ENCODE measurements at places on chromosomes 4 and X.

DNA sequence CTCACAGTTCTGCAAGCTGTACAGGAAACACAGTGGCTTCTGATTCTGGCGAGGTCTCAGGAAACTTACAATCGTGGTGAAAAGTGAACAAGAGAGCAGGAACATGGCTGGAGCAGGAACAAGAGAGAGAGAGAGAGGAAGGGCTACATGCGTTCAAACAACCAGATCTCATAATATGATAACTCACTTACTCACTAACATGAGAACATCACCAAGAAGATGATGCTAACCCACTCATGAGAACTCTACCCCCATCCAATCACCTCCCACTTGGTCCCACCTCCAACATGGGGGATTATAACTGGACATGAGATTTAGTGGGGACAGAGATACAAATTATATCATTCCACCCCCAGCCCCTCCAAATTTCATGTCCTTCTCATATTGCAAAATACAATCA is 9.8 kb upstream of the TLR1 start:
- H3K4me3 ChIP-seq: no peak overlapping the region
- DNase-seq: no peak
- no peaks in the 10 kb centered on the region for H3K36me3 ChIP-seq
- no peak overlapping the region for H3K27ac ChIP-seq

DNA sequence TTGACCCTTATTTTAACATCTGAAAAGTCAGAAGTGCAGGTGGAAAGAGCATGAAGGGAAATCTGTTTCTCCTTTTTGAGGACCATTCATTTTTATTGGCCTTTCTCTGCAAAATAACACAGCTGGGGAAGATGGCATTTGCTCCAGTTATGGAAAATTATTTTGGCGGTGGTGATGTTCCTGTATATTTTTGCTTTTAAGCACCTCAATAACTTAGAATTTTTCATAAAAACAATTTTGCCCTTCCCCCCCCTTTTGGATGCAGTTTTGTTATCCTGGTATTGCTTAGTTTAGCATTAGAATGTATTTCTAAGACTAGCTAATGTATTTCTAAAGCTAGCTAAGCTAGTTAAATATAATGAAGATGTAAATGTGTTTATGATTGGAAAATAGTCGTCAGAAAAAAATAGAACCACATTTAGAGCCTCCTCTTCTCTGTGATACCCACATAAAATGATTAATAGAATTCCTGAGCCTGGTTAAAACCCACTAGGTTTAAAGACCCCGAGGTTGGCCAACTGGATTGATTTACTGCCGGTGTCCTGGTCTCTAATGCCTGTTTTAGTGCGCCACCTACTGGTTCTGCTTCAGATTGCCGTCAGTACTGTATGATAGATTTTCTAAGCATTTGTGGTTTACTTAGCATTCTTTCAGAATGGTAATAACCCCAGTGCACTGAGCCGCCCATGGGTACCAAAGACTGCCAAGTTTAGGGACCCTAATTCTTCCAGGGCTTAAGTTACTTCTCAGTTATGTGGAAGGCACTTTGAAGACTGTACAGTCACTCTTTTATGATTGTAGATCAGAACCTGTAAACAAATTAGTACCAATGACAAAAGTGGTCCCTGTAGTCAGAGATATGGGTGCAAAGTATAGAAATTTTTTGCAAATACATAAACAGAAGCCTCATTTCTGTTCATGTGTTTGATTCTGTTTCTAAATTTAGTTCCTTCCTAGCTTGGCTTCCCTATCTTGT is 11.4 kb downstream of the KLF3 start:
- H3K4me3 ChIP-seq: no peak overlapping the region
- peaks cover 26% of the 10 kb centered on the region for H3K36me3 ChIP-seq
- peak; percentile 93 for DNase-seq
- no peaks in the 10 kb centered on the region for H3K27me3 ChIP-seq
- peaks cover 2% of the 10 kb centered on the region for H3K4me1 ChIP-seq

DNA sequence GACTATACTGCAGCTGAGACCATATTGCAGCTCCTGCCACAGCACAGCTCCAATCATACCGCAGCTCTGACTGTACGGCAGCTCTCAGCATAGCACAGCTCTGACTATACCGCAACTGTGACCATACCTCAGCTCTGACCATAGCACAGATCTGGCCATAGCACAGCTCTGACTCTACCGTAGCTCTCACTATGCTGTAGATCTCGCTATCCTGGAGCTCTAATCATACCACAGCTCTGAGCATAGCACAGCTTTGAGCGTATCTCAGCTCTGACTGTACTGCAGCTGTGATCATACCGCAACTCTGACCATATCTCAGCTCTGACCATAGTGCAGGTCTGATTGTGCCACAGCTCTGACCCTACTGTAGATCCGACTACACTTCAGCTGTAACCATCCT is 139.2 kb downstream of the ASMT start:
- H3K27ac ChIP-seq: no peak overlapping the region
- H3K4me3 ChIP-seq: no peak overlapping the region

DNA sequence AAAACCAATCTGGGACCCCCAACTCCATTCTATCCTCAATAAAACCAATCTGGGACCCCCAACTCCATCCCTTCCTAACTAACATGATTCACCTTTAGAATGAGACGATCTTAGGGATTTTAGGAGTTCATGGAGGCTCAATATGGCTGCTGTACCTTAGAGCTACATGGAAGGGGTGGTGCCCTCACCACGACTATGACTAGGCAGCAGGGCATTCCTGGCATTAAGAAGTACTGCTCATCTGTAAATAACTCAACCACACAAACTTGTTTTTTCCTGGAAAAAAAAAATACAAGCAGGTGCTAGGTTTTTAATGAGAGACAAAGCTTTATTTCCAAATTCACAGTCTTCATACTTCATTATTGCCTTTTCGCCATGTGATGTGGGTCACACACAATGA is 346.5 kb upstream of the FAT1 start:
- H3K36me3 ChIP-seq: no peaks in the 10 kb centered on the region
- no peaks in the 10 kb centered on the region for H3K4me1 ChIP-seq
- no peak overlapping the region for H3K27ac ChIP-seq

All from small intestine (tissue), 16 donors.